Hypothalamus (tissue), 51 donors: ENCODE measurements at places on chromosomes 2 and 18.

GRCh38 chr18:44709307-44710126, 28.8 kb downstream of the SETBP1 start:
- DNase-seq = no peak

DNA sequence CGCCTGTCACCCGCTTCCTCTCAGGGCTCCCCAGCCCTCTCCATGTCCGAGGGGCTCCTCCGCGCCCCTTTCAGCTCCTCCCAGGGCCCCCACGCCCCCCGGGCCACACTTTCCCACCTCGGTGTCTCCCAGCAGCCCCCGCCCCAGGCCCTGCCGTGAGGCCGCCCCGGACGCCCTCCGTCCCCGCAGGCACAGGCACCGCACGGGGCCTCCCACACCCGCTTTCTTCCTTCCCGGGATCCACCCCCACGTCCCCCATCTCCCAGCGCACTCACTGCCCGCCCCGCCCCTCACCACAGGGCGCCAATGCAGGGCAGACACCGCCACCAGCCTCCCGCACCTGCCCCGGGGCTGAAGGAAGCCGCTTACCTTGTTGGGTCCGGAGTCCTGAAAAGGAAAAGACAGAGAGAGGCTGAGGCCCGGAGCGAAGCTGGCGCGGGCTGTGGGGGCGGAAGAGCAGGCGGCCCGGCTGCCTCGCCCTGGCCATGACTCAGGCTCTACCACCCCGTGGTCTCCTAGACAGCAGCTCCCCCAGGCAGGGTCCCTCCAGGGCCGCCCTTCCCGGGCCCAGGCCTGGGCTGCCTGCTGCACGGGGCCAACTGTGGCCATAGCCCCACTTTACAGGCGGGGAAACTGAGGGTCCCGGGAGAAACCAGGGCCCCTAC, 37.7 kb downstream of the KIF1A start:
- no peak for DNase-seq

DNA sequence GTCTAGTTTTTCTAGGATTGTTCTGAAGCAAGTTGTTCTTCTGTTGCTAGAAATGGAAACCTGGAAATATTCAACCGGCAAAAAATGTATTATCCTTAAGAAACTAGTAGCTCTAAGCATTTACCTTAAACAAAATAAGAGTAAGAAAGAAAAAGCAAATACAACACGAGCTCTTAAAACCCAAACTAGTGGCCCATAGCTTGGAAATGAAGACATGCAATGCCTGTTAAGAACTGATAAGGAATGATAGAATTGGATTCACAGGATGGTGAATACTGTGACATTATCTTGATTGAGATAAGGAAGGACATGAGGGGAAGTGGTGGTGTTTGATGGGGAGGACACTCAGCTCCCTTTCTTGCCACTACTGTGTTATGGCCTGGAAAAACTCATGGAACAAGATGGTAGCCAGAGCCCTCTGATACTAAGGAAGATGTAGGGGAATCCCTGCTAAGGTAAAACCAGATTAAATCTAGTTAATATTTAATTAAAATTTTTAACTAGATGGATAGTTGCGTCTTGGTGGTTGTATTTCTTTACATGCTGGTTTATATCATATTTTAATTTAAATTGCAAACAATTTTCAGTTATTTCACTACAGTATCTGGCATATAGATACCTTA, 193.8 kb downstream of the LPIN1 start:
- no peak for DNase-seq

DNA sequence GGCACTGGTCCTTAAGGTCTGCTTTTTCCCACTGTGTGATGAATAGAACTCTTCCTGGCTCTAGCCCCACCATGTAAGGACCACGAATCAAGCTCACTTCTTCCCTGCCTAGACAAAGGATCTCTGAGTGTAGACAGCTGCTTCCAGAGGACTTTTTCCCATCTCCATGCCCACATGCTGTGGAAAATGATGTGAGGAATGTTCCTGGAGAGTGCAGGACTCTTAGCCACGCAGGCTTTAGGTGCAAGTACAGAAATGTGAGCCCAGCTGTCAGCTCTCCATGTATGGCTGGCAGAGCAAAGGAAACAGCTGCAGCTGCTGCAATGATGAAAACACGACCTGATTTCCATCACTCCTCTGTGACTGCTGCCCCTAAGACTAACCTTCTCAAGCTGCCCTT, 35.5 kb downstream of the NXPH2 start:
- DNase-seq = no peak

DNA sequence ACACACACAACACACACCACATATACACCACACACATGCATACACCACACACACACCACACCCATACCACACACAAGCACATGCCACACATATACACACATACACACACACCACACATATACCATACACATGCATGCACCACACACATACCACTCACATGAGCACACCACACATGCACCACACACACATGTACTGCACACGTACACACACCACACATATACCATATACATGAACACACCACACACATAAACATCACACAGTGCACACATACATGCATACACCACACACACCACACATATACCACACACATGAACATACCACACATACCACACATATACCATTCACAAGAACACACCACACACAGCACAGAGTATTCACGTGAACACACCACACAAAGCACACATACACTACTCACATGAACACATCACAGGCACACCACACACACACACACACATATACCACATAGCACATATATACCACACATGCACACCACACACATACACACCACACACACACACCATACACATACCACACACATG, 219.9 kb upstream of the RAB6C start:
- DNase-seq = no peak

DNA sequence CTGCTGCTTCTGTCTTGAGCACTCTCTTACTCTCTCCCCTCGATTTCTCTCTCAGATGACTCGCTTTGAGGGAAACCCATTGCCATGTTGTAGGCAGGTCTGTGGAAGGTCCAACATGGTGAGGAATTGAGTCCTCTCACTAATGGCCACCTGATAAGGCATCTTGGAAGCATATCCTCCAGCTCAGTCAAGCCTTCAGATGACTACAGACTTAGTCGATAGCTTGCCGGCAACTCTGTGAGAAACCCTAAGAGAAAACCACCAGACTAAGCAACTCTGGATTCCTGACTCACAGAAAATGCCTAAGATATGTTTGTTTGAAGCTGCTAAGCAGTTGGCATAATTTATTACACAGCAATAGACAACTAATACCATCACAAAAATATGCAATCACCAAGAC, 51.2 kb downstream of the WDR75 start:
- no peak for DNase-seq

- DNase-seq = peak; percentile 51
Measured at GRCh38 chr2:71548646-71549425, 95.5 kb downstream of the DYSF start.

GRCh38 chr2:84830095-84830494, 50.8 kb downstream of the TRABD2A start:
- no peak for DNase-seq

DNA sequence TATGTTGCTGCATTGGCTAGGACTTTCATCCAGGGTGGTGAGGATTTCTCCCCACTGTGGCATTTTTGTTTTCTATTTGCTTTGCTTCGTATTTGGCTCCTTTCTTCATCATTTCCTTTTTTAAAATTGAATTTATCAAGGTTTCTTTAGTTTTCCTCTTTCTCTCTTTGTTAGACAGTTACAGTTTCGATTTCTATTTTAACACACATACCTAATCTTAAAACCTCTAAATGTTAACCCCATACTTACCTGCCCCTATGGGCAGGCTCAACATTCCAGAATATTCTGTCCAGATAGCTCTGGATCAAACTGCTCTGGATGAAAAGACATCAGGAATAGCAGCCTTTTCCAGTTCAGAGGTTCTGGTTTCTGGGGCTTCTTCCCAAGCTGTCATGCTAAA, 49.2 kb downstream of the DIPK1C start:
- DNase-seq = no peak

- peak; percentile 9 for DNase-seq
Measured at GRCh38 chr2:241842620-241843211, 16.0 kb downstream of the PDCD1 start.

GRCh38 chr2:9003616-9004337, at the start of gene MBOAT2:
TSS of gene MBOAT2 (minus strand) at chr2:9003684. CDS start at chr2:9003614, 70 bp downstream.
- DNase-seq = peak; percentile 69

DNA sequence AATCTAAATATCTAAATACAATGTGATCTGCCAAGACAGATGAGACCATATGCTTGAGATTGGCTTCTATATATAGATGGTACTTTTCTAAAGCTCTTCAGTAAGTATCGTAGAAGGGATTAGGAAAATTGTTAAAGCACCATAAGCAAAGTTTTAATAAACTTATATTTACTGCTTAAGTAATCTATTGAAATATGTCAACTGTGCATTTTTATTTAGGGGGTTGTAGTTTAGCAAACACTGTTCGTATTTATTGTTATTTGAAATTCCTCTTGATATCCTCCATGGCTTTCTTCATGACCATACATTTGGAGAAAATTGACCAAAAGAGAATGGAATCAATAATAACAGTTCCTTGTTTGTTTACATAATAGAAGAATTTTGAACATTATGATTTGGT, 102.7 kb downstream of the MIB1 start:
- no peak for DNase-seq

DNA sequence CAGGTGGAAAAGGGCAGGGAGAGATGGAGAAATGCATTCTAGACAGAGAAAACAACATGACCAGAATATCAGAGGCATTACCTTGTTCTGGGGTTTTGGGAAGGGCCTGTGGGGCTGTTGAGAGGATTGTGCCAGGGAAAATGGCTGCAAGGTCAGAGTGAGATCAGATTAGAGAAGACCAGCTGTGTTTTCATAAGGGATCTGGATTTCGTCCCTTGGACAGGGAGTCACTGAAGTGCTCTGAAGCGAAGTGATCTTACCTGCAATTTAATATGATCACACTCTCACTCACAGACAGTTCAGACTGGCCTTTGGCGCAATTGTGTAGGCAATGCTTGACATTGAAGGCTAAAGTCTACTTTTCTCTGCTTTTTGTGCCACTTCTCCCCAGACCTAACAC, 20.3 kb upstream of the REG3G start:
- DNase-seq = no peak

DNA sequence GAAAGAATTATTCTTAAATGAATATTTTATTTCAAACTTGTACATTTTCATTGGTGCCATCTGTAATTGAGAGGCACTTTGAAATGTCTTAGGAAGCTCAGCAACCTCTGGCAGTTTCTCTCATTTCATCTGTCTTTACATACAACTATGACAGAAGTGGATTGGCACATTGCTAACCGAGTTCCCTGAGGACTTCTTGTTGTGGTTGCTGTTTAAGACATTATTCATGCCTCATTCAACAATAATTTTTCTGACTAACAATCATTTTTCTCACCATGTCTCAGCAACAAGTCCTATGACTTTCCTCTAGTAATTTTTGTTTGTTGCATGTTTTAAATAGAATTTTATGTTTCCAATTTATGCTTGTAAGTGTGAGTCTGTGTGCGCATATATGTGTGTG, 284.0 kb upstream of the CWC22 start:
- no peak for DNase-seq

- DNase-seq = no peak
Measured at GRCh38 chr2:237935740-237936452, 30.9 kb upstream of the UBE2F start.

DNA sequence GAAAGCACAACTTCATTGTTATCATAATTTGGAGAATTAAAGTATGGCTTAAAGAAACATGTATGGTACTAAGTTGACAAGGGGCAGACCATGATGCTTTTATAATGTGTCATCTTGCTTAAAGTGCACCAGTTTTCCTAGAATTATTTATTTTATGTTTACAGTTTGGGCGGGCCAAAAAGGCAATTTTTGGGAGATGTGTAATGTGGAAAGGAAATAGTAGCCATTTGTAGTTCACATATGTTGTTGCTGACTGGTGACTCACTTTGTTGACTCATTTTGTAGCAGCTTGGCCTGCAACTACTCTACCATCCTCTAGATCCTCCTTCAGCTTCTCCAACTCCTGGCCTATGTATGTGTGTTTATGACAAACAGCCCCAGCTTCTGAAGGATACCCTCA, 7.7 kb downstream of the ZSCAN30 start:
- no peak for DNase-seq

DNA sequence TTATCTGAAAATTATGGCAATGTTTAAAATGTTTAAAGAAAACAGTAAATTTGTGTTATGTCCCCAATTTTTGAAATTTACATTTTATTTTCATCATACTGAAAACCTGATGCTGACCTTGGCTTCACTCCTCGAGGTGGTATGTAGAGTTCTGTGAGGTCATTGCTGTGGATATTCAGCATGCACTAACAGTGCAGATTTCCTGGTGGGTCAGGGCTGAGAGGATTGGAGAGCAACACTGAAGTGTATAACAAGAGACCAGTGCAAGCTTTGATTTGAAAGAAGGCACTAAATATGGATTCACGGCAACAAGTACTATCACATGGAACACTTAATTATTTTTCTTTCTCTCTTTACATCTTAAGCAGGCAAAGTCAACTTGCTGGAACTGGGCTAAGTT, 134.1 kb downstream of the SLC8A1 start:
- no peak for DNase-seq

DNA sequence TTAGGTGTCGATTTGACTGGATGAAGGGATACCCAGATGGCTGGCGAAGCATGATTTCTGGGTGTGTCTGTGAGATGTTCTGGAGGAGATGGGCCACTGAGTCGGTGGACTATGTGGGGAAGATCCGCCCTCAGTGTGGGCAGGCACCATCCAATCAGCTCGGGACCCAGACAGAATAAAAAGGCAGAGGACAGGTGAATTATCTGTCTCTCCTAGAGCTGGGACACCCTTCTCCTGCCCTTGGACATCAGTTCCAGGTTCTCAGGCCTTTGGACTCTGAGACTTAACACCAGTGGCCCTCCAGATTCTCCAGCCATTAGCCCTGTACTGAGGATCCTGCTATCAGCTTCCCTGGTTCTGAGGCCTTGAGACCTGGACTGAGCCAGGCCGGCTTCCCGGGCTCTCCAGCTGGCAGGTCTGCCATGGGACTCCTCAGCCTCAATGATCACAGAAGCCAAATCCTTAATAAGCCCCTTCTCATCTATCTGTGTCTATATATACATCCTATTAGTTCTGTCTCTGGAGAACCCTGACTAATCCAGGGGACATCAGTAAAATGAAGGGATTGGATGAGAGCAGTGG, 11.7 kb downstream of the PROC start:
- no peak for DNase-seq

DNA sequence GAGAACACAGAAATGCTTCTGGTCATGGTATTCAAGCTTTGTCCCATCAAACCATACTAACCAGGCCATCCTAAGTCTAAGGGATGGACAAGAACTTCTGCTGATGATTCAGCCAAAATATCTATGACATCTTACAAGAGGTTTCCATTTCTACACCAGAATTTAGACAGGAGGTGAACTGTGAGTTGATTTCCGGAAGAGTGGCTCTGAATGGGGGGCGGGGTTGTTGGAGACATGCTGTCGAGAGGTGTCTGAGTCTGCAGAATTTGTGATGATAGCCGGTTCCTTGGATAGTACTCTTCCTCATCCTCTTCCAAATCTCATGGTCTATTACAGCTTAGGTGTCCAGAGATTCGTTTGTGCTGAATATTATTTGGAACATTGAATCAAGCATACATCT, 408.7 kb upstream of the TCF4 start:
- DNase-seq = no peak

DNA sequence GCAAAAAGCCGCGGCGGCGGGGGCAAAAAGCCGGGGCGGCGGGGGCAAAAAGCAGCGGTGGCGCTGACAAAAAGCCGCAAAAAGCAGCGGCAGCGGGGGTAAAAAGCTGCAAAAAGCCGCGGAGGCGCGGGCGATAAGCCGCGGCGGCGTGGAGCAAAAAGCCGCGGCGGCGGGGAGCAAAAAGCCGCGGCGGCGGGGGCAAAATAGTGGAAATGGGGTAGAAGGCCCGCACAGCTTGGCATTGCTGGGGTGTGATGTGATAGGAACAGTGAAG, 450.1 kb downstream of the ANKRD30B start:
- DNase-seq = no peak
